CD4-positive, alpha-beta T cell treated with Interleukin-17A for 4 hours (primary cell): ENCODE measurements at places on chromosomes 13 and 19.

GRCh38 chr13:98112456-98112855 lies 30.4 kb upstream of the FARP1 start:
- no peak for DNase-seq

- DNase-seq = no peak
Observed at GRCh38 chr19:4052114-4052992, 14.3 kb downstream of the ZBTB7A start.

GRCh38 chr19:35310811-35311465 lies 18.0 kb upstream of the CD22 start:
- no peak for DNase-seq

GRCh38 chr13:46396341-46396740 lies 9.3 kb upstream of the RUBCNL start:
- DNase-seq = no peak

- no peak for DNase-seq
Observed at GRCh38 chr13:18993884-18994660, 187.6 kb downstream of the TUBA3C start.

GRCh38 chr13:114234266-114234644 lies 442 bp upstream of the CDC16 start:
- DNase-seq = no peak

GRCh38 chr13:41402691-41403511 lies 54.4 kb upstream of the RGCC start:
- no peak for DNase-seq

GRCh38 chr19:58460039-58460438 lies 6.8 kb upstream of the ZNF324 start:
- no peak for DNase-seq

- no peak for DNase-seq
Observed at GRCh38 chr19:48461982-48462655, 6.7 kb downstream of the KCNJ14 start.
